ENCODE measurements at places on chromosomes 2 and 18. TPM values are rescaled to one million over a fixed set of nuclear protein-coding genes. Genes with fewer than 3 reads are reported as not detected.

AGAP1 gene
- polyA plus RNA-seq: 18.1 TPM

NPAS2 gene
- 11.7 TPM for polyA plus RNA-seq

PPP1R7 gene
- polyA plus RNA-seq: 90.8 TPM

MAP3K19 gene
- polyA plus RNA-seq: 0.33 TPM

DNA sequence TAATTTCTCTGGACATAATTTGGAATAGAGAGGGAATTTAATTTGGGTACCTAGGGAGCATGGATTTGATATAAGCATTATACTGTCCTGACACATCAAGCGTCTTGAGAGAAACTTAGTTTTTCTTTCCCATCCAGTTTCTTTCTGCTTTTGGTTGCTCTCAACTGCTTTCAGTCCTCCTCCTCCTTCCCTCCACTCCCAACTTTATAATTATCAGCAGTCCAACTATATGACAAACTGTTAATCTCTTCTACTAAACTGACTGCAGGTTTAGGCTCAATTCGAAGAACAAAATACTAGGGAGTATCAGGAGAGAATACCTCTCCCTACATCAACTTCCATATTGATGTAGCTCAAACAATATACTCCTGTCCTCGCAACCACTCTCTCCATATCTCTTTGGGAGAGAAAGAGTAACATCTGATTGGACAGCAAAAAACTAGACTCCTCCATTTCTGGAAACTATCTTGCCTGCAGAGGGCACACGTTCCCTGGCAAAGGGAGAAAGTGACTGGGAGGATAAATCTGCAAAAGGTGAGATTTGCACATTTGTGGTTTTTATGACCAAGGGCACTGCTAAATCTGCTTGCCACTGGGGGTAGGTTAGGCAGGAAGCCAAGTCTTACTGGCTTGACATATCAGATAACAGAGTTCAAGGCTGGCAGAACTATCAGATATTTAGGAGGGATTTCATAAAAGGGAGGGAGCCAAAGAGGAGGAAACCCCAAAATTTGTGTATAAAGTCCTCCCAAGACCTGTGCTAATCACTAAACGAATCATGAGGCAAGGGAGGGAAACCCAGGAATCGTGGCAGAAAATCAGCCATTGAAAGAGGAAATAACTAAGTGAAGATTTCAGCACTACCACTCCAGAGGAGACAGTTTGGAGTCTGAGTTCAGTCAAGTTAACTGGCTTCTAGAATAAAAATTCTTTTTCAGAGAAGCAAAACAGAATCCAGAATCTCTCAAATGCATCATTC, 40.0 kb downstream of the ICA1L start:
- no peak for DNase-seq

DNA sequence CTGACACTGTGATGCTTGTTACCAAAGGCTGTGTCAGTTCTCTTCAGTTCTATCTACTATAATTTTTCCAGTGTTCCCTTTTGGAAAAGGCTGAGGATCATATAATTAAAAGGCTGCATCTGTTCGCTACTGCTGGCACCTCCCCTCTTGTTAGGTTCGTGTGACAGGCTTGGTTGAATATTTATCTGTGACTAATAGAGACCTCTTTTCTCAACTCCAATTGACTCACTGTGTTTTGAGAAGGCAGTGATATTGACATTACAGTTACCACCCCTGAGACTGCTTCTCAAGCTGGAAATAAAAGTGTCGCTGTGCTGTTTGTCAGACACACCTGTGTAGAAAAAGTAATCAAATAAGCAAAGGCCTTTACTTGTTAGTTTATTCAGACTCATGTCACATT, 205.5 kb upstream of the KCNH7 start:
- DNase-seq: no peak

- DNase-seq: no peak
These were observed 59.5 kb downstream of the IRS1 start for GRCh38 chr2:226740039-226740648.

DNA sequence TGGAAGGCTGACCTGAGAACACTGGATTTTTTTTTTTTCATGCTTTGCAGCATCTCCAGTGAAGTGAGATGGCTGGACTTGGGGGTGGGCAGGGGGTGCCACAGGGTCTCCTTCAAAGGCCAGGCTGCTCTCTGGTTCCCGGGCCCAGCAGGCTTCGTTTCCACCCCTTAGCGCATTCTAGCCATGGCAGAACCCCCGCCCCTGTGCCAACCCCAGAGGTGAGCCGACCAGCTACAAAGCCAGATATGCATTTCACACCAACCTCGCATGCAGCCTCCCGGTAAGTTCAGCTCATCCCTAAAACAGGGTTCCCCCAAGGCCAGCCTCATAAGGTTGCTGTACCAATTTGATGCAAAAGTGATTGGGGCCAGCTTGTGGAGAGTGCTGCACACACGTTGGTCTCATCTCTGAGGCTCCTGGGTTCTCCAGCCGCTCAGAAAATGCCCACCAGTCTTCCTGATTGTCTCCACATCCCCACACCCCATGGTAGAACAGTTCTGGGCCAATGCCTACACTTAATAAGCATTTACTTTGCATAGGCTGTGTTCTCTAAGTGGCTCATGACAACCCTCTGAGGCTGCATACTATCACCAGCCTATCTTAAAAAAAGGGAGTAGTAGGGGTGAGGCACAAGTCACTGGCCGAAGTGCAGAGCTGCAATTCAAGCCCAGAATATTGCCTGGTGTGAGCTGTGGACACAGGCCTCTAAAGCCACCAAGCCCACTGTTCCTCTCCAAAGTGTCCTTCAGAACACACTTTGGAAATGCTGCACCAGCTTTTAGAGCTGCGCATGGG, 23.3 kb downstream of the SMAD7 start:
- DNase-seq: no peak
